ENCODE measurements at places on chromosomes 4 and X. TPM values are rescaled to one million over a fixed set of nuclear protein-coding genes. Genes with fewer than 3 reads are reported as not detected.

GPR78 gene
- 2.1 TPM for total RNA-seq

IGFBP7 gene
- total RNA-seq = 290 TPM

SULT1B1 gene
- total RNA-seq = 2.5 TPM

COX7B2 gene
- total RNA-seq = not detected

VGLL1 gene
- total RNA-seq = 1.1 TPM

TRO gene
- total RNA-seq = 79.3 TPM

Measured in camera-type eye (tissue), 1 donor.